ENCODE measurements at places on chromosomes 7 and 10. TPM values are rescaled to one million over a fixed set of nuclear protein-coding genes. Genes with fewer than 3 reads are reported as not detected.

PDK4 gene
- 99.4 TPM for total RNA-seq

GRCh38 chr10:60853107-60853506, 74.8 kb downstream of the CDK1 start:
- DNase-seq = no peak

DNA sequence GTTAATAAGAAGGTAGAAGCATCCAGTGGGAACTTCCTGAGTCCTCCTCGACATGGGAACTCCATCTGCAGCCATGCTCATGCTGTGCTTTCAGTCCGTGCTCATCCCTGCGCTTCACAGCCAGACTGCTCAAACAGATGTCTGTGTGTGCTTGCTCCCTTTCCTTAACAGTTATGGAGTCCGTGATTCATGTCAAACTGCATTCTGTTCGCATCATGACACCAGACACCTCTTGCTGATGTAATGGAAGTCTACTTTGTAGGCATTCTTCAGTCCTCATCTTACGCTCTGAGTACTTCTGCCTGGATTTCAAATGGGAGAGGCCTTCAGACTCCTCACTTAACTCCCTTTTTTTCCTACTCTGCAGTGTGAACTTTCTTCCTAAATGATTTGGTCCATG, 304.9 kb downstream of the SUGCT start:
- DNase-seq = no peak

GRCh38 chr10:107847620-107848019, 683.1 kb upstream of the SORCS1 start:
- DNase-seq = no peak

- peak; percentile 72 for DNase-seq
Observed at GRCh38 chr10:117663750-117664149, 121.2 kb downstream of the EMX2 start.
